SK-N-DZ (cell line): ENCODE measurements at places on chromosomes 12 and 14.
A peak's percentile ranks its signal among the peaks of the same experiment; 100 is the strongest.

DNA sequence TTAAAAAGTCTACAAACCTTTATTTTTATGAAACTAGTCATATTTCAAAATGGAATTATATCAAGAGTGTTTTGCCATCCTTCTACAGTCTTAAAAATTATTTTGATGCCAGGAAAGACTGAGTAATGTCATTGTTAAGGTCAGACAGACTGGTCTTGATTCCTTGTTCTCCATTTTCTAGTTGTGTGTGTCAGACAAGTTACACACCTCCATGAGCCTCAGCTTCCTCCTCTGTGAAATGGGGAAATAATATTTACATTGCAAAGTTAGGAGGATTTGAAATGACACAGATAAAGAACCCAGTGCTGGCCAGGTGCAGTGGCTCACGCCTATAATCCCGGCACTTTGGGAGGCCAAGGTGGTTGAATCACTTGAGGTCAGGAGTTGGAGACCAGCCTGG, 47.4 kb upstream of the ELK3 start:
- DNase-seq: no peak

DNA sequence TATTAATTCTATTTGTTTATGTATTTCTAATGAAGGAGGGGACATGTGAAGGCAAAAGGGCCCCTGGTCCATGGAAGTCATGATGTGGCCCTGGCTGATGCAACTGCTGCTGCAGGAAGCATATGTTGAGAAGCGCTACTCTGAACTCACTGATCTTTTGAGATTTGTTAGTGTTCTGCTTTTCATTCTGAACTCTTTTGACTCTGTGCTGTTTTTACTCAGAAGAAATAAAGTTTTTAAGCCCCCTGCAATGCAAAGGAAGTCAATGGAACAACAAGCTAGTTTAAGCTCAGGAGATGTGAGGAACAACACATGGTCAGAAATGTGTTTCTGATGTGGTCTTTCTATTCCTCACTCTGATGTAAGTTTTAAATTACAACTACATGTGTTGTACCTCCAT, 88.9 kb upstream of the BTG1 start:
- no peak for DNase-seq

DNA sequence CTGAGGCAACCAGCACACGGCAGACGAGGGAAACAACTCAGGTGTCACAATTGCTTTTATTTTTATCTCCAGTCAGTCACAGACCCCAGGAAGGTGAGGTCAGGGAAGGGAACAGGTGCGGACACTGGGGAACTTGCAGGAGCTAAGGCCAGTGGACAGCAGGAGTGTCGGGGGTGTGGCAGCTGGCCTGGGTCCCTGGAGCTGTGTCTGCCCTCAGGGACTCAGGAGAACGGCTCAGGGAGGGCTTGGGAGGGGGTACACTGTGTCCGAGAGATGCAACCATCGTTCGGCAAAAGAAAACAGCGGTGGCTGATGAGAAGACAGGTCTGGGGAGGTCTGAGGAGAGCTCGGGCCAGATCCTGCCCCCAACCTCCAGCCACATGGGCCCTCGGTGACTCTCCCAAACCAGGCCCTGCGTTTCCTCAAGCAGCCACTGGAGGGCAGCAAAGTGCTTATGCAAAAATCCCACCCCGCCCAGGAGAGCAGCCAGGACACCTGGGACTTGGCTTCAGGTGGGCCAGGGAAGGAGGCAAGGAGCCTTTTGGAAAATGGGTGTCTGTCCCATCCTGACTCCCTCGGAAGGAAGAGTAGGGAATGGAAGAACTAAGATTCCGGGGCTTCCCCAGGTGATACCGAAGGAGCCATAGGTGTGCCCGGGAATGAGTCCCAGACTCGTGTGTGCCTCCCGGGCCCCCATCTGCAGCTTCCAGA, 24.1 kb upstream of the BCDIN3D start:
- DNase-seq: peak; percentile 74

DNA sequence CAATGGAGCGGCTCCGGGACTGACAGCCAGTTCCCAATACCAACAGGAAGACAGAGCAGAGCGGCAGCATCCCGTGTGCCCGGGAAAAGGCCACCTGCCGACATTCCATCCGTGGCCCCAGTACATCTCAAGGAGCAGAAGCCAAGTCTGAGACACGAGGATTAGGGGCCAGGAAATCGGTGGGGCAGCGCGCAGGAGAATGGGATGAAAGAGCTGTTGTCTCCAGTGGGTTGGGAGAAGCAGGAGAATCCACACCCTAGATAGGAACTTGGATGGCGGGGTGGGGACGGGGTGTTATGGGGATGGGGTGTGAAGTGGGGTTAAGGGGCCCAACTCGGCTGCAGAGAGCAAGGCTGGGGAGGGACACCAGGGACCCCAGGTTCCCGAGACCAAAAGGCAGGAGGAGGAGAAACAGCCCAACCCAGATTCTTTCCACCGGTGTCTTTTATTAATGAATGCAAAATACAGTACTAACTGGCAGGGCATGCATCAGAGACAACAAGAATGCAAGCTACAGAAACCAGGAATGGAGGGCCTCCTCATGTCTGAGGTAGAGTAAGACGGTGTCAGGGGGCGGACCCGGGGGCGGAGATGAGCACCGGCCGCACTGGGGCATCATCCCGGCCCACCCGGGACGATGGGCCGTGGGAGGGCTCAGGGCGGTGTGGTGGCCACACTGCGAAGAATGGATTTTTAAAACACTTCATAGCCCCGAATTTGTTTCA, 50.3 kb downstream of the BEGAIN start:
- no peak for DNase-seq

- DNase-seq: no peak
Measured at GRCh38 chr14:20376071-20376588, 32.7 kb downstream of the PARP2 start.

GRCh38 chr12:109881752-109882151, 1.4 kb upstream of the GLTP start:
- DNase-seq: no peak

- no peak for DNase-seq
Measured at GRCh38 chr14:93304771-93305170, 28.1 kb downstream of the BTBD7 start.

DNA sequence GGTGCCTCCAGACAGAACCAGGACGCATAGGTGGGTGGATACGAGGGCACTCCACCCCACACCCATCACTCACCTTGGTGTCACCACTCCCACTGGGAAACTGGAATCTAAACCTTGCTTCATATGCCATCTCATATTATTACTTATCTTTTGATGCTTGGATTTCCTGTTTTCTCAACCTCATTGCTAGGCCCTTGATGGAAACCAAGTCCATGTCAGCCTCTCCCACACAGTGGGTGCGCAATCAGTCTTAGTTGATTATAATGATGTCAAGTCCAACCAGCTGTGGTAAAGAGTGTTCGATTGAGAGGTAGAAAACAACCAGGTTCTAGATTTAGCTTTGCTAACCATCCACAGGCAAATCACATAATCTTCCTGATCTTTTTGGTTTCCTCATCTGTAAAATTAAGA, 584 bp upstream of the DDHD1 start:
- no peak for DNase-seq

DNA sequence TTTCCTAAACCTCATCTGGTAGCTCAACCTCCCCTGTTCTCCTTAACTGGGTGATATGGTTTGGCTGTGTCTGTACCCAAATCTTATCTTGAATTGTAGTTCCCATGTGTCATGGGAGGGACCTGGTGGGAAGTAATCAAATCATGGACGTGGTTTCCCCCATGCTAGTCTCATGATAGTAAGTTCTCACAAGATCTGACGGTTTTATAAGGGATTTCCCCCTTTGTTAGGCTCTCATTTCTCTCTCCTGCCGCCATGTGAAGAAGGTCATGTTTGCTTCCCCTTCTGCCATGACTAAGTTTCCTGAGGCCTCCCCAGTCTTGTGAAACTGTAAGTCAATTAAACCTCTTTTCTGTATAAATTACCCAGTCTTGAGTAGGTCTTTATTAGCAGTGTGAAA, 19.5 kb downstream of the COX16 start:
- DNase-seq: no peak

- DNase-seq: no peak
Measured at GRCh38 chr12:91980389-91980821, 165.2 kb downstream of the BTG1 start.
